ENCODE measurements at places on chromosomes 2 and 18. TPM values are rescaled to one million over a fixed set of nuclear protein-coding genes. Genes with fewer than 3 reads are reported as not detected.

ONECUT2 gene
- 4.5 TPM for total RNA-seq

CDK5R2 gene
- 7.2 TPM for total RNA-seq

GRCh38 chr2:56182420-56182819 lies 1.4 kb upstream of the CCDC85A start:
- H3K27me3 ChIP-seq = peaks cover 13% of the 10 kb centered on the region
- H3K36me3 ChIP-seq = no peaks in the 10 kb centered on the region
- H3K4me1 ChIP-seq = peaks cover 23% of the 10 kb centered on the region
- DNase-seq = no peak

DNA sequence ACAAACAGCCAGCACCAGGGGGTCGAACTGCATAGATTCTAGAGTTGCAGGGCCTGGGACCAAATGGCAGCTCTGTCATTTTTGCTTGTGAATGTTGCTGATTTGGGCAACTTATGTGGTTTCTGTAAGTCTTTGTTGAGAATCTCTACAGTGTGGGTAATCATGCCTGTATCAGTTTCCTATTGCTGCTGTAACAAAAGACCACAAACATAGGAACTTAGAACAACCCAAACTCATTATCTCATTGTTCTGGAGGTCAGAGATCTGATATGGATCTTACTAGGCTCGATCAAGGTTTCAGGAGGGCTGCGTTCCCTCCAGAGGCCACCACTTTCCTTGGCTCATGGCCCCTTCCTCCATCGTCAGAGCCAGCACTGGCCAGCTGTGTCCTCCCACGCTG lies 86.8 kb upstream of the SH3BP4 start:
- peaks cover 25% of the 10 kb centered on the region for H3K4me1 ChIP-seq
- no peak overlapping the region for H3K4me3 ChIP-seq
- H3K27me3 ChIP-seq = no peaks in the 10 kb centered on the region
- H3K36me3 ChIP-seq = no peaks in the 10 kb centered on the region

DNA sequence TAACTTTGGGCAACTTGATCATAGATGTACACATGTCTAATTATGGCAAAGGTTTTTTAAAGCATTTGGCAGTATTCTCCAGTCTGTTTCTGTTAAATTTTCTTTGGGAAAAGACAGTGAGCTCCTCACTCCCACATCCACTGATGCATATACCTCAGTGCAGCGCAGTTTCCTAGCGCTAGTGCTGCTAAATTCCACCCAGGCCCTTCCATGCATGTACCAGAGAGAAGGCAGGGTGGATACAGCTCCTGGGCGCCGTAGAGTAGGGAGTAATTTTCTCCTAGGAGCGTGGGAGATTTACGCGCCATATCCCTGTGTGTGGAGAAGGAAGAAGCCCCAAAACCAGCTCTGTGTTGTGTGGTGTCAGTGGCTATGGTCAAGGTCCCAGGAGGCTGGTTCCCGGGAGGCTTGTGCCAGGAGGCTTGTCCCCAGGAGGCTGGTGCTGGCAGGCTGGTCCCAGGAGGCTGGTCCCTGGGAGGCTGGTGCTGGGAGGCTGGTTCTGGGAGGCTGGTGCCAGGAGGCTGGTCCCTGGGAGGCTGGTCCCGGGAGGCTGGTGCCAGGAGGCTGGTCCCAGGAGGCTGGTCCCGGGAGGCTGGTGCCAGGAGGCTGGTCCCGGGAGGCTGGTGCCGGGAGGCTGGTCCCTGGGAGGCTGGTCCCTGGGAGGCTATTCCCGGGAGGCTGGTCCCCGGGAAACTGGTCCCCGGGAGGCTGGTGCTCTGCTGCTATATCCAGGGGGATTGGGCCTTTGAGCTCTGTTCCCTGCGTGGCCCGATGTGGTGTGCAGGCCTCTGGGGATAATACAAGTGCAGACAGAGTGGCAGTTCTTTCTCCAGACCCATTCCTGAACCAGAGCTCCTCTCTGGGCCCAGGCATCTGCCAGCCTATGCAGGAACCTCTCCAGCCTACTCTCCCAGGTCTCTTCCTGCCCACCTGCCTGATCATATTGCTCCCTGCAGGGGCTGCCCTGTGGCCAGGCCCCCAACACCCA lies 161.2 kb downstream of the SEPTIN10 start:
- no peak overlapping the region for H3K27ac ChIP-seq
- peaks cover 16% of the 10 kb centered on the region for H3K36me3 ChIP-seq
- no peaks in the 10 kb centered on the region for H3K27me3 ChIP-seq
- H3K4me1 ChIP-seq = peaks cover 26% of the 10 kb centered on the region
- no peak overlapping the region for H3K4me3 ChIP-seq

GRCh38 chr2:151669585-151670081 lies 64.6 kb downstream of the NEB start:
- no peaks in the 10 kb centered on the region for H3K27me3 ChIP-seq
- H3K36me3 ChIP-seq = no peaks in the 10 kb centered on the region
- H3K4me3 ChIP-seq = no peak overlapping the region
- no peak overlapping the region for H3K27ac ChIP-seq
- H3K4me1 ChIP-seq = no peaks in the 10 kb centered on the region
- no peak for DNase-seq

DNA sequence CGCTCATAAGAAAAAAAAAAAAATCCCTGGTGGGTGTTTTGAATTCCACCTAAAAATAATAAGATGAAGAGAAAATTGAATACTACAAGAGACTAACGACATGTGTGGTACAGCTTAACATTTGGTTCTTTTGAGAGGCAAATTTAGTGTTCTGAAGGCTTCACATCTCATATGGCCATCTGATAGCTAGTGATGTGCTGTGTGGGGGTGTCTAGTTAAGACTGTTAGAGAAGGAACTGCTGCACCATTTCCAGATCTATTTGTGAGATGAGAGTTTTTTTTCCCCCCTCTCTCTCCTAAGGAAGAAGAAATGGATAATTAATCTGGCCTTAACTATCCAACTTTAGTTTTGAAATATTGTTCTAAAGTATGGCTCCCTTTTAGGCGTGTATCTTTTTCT lies 321.6 kb downstream of the SLC4A3 start:
- no peaks in the 10 kb centered on the region for H3K27me3 ChIP-seq
- no peak overlapping the region for H3K27ac ChIP-seq
- no peak for DNase-seq
- no peaks in the 10 kb centered on the region for H3K4me1 ChIP-seq
- no peaks in the 10 kb centered on the region for H3K36me3 ChIP-seq
- no peak overlapping the region for H3K4me3 ChIP-seq

GRCh38 chr2:136212426-136213378 lies 94.8 kb upstream of the CXCR4 start:
- H3K4me3 ChIP-seq = no peak overlapping the region
- no peaks in the 10 kb centered on the region for H3K36me3 ChIP-seq
- H3K27me3 ChIP-seq = no peaks in the 10 kb centered on the region
- DNase-seq = no peak
- H3K4me1 ChIP-seq = no peaks in the 10 kb centered on the region

DNA sequence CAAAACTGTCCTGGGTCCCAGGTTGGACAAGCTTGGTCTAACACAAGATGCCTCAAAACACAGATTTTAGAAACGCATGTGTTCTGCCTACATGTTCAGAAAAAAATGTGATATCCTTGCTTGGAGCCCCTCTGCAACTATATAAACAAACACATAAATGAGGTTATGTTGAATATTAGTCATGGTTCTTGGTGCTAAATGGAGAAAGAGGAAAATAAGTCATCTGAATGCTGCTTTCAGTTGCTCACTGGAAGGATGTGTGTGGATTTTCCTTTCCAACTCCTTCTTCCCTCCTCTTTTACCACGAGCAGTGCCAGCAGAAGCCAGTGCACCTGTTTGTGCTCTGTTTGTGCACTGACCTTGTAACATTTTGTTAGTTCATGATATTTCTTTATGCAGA lies 85.3 kb downstream of the PIEZO2 start:
- H3K27me3 ChIP-seq = no peaks in the 10 kb centered on the region
- no peaks in the 10 kb centered on the region for H3K36me3 ChIP-seq
- no peak overlapping the region for H3K4me3 ChIP-seq
- no peaks in the 10 kb centered on the region for H3K4me1 ChIP-seq
- no peak for DNase-seq

All from spinal cord (tissue), 10 donors.